DND-41 (cell line): ENCODE measurements at places on chromosomes 12 and 14.

DNA sequence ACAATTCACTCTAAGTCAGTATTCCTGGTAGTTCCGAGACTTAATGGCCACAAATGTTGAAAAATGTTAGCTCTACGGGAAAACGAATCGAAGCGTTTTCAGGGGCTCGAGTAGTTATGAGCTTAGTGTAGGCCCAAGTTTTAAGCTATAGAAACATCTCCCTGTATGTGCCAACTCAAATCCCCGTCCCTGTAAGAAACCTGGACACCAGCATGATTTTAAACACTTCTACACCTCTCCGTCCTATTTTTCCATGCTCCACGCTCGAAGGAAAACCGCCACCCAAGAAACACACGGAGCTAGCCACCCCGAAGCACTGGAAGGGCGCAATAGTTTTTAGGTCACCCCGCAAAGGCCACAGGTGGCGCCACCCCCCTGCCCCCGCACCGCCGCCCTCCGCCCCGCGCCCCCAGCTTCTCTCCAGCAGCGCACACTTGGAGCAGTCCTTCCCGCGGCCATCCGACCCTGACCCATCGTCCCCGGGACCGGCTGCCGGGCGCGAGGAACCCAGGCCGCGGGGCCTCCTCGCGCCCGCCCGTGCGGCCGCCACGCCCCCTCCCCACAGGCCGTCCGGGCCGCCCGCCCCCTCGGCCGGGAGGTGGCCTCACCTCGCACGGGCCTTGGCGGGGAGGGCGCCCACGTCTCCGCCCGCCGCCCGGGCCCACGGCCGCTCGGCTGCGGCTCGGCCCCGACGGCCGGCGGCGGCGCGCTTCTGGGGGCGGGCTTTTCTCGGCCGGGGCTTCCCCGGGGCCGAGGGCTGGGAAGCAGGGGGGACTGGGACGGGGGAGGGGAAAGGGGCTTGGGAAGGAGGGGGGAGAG, 522 bp downstream of the R3HDM2 start:
- H3K36me3 ChIP-seq: peaks cover 6% of the 10 kb centered on the region; the same call in 1 of the 2 replicates
- no peaks in the 10 kb centered on the region for H3K27me3 ChIP-seq
- H3K4me3 ChIP-seq: peak overlapping the region; percentile 69
- DNase-seq: peak; percentile 51

DNA sequence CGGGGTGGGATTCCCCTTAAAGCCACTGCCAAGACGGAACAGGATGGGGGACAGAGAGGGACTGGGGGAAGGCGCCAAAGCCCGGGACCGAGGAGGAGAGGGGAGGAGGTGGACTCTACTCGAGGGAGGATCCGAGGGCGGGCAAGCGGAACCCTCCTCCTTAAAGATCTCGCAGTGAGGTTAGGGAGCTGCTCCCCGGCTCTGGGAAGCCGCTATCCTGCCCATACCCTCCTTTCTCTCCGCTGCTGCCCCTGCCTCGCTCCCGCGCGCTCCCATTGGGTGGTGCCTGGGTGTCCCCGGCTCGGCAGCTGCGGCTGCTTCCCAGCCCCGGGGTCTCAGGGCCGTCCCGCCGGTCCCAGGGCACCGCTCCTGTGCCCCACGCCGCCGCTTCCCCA, 16.4 kb downstream of the KRT18 start:
- no peaks in the 10 kb centered on the region for H3K36me3 ChIP-seq
- no peaks in the 10 kb centered on the region for H3K4me1 ChIP-seq
- H3K4me3 ChIP-seq: no peak overlapping the region

DNA sequence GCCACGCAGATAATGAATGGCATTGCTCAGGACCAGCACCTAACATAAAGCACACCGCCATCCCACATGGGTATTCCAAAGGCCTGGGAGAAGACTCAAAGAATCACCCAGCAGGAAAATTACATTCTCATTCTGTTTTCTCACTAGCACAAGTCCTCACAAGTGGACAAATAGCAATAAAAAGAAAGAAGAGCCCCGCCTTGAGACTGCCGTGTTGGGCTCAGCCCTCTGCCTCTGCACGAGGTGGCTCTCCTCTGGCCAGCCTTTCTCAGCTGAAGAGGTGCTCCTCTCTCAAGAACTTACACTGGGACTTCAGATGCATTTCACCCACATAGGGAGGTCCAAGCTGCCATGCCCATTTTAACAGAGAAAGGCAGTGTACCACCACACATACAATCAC, 207.5 kb downstream of the SPTSSA start:
- no peak for DNase-seq
- H3K27ac ChIP-seq: no peak overlapping the region
- no peaks in the 10 kb centered on the region for H3K36me3 ChIP-seq
- H3K4me3 ChIP-seq: no peak overlapping the region
- H3K27me3 ChIP-seq: peaks cover 4% of the 10 kb centered on the region

DNA sequence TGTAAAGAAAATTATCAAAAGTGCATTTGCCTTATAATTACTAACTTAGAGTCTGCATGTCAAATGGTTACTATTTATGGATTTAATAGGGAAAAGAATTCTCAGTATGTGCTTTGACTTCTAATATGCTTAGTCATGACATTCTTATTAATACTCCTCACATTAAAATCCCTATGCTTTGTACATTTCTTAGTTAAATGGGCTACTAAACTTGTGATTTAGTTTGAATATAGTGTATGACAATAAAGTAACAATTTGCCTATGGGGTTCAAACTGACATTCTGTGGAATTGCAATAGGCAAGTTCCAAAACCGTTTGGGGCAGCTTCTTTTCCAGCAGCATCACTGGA, 361.9 kb upstream of the TMTC1 start:
- DNase-seq: no peak
- no peaks in the 10 kb centered on the region for H3K27me3 ChIP-seq
- H3K4me1 ChIP-seq: no peaks in the 10 kb centered on the region

- DNase-seq: peak; percentile 5
- no peaks in the 10 kb centered on the region for H3K4me1 ChIP-seq
- H3K27me3 ChIP-seq: no peaks in the 10 kb centered on the region
- no peak overlapping the region for H3K27ac ChIP-seq
These were observed 588.2 kb downstream of the NRXN3 start for GRCh38 chr14:78758333-78758732.

GRCh38 chr14:79708426-79709388, 502.6 kb downstream of the DIO2 start:
- no peak overlapping the region for H3K4me3 ChIP-seq
- H3K4me1 ChIP-seq: no peaks in the 10 kb centered on the region
- no peak overlapping the region for H3K27ac ChIP-seq
